ENCODE measurements at places on chromosomes 5 and 9.

DNA sequence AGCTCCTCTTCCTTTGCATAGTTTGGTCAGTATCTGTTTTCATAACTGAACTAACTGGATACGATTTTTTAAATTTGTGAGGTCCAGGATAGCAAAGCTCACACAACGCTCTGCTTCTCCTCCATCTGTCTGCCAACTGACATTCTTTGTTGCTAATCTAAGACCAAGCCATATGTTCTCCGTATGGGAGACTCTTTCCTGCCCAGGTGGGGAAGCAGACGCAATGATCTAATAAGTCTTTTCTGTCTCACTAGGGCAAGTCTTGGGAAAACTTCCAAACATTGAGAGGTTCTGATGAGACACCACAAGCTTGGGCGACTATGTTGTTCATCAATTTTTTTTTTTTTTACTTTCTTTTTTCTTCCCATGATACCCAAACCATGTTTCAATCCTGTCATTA, 558.5 kb downstream of the EFNA5 start:
- no peak overlapping the region for H3K4me3 ChIP-seq
- no peak overlapping the region for H3K27ac ChIP-seq
- no peaks in the 10 kb centered on the region for H3K4me1 ChIP-seq
- no peak for DNase-seq

DNA sequence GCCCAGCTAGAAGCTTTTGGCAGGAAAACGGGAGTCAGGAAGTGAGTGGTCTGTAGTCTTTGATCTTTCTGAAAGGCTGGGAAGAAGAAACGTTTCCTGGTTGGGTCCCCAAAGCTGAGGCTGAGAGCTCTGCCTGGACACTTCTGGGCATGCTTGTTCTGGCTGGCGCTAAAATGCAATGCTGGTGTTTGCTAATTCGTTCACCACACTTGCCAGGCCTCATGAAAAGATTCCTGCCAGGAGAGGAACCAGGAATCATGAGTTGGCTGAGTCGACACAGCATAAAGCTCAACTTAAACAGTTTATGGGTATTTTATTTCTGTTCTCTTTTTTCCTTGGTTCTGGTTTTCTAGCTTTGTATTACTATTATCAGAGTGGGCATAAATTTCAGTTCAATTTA, 10.7 kb upstream of the PTGR1 start:
- peaks cover 44% of the 10 kb centered on the region for H3K27me3 ChIP-seq
- DNase-seq, result no peak
- H3K4me1 ChIP-seq, result no peaks in the 10 kb centered on the region
- H3K27ac ChIP-seq, result no peak overlapping the region

- no peak for DNase-seq
- no peaks in the 10 kb centered on the region for H3K4me1 ChIP-seq
- H3K4me3 ChIP-seq, result no peak overlapping the region
- H3K27ac ChIP-seq, result no peak overlapping the region
Observed at GRCh38 chr5:33362915-33363314, 77.8 kb upstream of the TARS1 start.

DNA sequence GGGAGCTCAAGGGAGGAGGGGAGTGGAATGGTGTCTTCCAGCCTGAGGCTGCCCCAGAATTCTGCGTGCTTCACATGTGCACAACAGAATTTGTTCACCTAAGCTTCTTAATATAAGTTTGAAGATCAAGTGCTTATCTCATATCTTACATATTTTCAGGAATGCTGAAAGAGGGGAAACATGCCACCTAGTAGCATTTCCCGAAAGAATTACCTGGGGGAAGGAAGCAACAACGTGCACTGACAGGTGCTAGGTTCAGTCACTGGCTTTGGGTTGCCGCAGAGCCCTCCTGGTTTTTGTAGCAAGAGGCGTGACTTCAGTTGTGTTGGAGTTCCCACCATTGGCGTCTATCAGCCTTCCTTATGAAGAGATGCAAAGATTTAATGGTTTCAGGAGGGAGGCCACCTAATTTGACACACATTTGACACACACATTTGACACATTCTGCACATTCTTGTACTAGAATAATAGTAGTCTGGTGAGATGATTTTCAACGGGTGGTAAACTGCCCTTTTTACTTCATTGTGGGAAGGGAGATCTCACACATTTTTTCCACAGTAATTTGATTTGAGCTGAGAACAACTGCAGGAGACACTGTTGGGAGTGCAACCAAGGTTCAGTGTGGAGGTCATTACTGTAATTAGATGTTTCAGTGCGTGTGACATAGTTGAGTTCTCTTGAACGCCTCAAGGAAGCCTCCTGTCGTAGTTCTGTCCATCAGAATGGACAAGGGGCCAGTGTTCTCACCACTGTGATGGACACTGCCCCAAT, 481.3 kb downstream of the CCDC171 start:
- H3K4me1 ChIP-seq, result no peaks in the 10 kb centered on the region
- H3K4me3 ChIP-seq, result no peak overlapping the region
- no peak for DNase-seq
- H3K27ac ChIP-seq, result no peak overlapping the region

DNA sequence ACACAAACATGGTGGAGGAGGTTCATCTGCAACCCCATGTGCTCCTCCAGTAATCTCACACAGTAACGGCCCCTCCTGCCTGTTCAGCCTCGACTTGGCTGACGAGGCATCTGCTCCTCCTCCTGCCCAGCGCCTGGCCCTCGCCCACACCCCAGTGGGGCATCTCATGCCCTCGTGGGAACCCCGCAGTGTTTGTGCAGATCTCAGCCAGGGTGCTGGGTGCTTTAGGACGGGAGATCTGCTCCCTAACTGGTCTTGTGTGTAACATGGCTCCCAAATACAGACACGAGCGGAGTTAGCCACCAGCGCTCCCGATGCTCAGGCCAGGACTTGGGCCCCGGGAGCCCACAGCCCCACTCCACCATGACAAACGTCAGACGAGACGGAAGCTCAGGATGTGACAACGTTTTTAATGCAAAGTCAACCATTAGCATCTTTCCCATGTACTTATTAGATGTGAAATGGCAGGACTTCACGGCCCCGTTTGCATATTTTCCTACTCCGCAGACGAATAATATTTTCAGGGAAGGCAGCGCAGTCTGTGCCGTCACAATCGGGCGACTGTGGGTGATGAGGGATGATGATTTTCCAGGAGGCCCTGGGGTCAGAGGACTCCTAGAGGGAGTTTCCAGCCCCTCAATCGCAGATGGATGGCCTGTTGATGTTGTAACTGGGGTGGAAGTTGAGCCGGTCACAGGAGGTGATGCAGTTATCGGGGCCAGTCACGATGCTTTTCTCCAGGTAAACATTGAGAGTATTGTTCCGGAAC, 5.5 kb upstream of the MRPS2 start:
- no peak overlapping the region for H3K27ac ChIP-seq
- no peak overlapping the region for H3K4me3 ChIP-seq
- H3K4me1 ChIP-seq, result no peaks in the 10 kb centered on the region
- H3K27me3 ChIP-seq, result no peaks in the 10 kb centered on the region
- H3K36me3 ChIP-seq, result no peaks in the 10 kb centered on the region

- DNase-seq, result no peak
- H3K36me3 ChIP-seq, result no peaks in the 10 kb centered on the region
- peaks cover 37% of the 10 kb centered on the region for H3K27me3 ChIP-seq
- H3K4me1 ChIP-seq, result no peaks in the 10 kb centered on the region
Observed at GRCh38 chr9:121954477-121955140, 138.5 kb downstream of the TTLL11 start.

DNA sequence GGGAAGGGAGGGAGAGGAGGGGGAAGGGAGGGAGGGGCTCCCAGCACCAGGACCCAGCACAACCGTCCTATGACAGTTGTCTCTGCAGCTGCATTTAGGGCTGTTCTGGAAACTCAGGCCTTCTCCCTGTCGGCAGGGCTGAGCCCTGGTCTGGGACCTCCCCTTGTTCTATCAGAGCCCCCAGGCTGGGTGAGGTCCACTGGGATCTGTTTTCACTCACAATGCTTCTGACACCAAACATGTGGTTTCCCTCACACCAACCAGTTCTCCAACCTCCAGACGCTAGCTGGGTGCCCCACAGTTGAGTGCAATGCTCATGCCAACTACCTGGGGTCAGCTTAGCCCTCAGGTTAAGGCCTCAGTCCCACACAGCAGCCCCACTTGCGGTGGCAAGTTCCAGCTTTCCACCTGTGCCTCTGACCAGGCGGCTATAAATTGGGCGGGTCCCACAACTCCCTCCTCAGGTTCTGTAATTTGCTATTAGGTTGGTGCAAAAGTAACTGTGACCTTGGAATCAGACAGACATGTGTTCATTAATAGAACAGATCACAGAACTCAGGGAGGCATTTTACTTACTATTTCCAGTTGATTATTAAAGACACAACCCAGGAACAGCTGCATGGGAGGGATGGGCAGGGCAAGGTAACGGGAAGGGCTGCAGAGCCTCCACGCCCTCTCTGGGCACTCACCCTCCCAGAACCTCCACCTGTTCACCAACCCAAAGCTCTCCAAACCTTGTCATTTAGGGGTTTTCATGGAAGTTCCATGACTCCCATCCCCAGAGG, 13.5 kb downstream of the ADAMTS2 start:
- H3K4me3 ChIP-seq, result no peak overlapping the region
- no peaks in the 10 kb centered on the region for H3K36me3 ChIP-seq
- no peak overlapping the region for H3K27ac ChIP-seq
- H3K27me3 ChIP-seq, result peaks cover 57% of the 10 kb centered on the region

- H3K27me3 ChIP-seq, result no peaks in the 10 kb centered on the region
- no peak overlapping the region for H3K4me3 ChIP-seq
- H3K4me1 ChIP-seq, result no peaks in the 10 kb centered on the region
- H3K36me3 ChIP-seq, result peaks cover 69% of the 10 kb centered on the region
- H3K27ac ChIP-seq, result no peak overlapping the region
Observed at GRCh38 chr5:127550652-127551409, 33.4 kb downstream of the PRRC1 start.

DNA sequence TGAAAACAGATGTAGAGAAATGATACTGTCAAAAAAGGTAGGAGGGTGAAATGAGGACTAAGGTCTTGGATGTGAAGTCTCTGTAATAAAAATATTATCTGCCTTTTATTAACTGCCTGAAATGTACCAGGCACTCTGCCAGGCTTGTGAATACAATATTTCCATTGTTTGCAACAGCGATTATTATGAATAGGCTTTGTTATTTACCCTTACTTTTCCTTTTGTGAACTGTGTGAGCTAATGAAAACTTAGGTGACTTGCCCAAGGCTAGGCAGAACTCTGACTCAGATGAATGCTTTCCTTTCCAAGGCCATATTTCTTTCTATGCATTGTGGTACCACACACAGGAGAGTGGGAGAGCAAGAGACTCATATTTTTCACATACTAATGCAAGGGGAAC, 204.1 kb downstream of the CDH12 start:
- no peak overlapping the region for H3K4me3 ChIP-seq
- no peaks in the 10 kb centered on the region for H3K4me1 ChIP-seq
- no peaks in the 10 kb centered on the region for H3K36me3 ChIP-seq

GRCh38 chr5:127997201-127997704, 86.3 kb upstream of the SLC12A2 start:
- H3K27me3 ChIP-seq, result no peaks in the 10 kb centered on the region
- no peak overlapping the region for H3K27ac ChIP-seq
- no peak overlapping the region for H3K4me3 ChIP-seq
- no peak for DNase-seq

GRCh38 chr9:93244510-93245436, 60.8 kb downstream of the WNK2 start:
- peaks cover 79% of the 10 kb centered on the region for H3K27me3 ChIP-seq
- no peak overlapping the region for H3K4me3 ChIP-seq
- no peaks in the 10 kb centered on the region for H3K4me1 ChIP-seq
- no peaks in the 10 kb centered on the region for H3K36me3 ChIP-seq
- DNase-seq, result no peak
- no peak overlapping the region for H3K27ac ChIP-seq

Measured in K562 (cell line).